ENCODE measurements at places on chromosomes 12 and 14.

- DNase-seq = no peak
Measured at GRCh38 chr12:27498149-27498548, 25.9 kb upstream of the PPFIBP1 start.

- DNase-seq = no peak
Measured at GRCh38 chr12:131235871-131236271, 282.2 kb downstream of the ADGRD1 start.

- no peak for DNase-seq
Measured at GRCh38 chr12:64810831-64811230, 13.6 kb upstream of the TBC1D30 start.

- DNase-seq = no peak
Measured at GRCh38 chr12:49014547-49014946, 4.0 kb downstream of the PRKAG1 start.

DNA sequence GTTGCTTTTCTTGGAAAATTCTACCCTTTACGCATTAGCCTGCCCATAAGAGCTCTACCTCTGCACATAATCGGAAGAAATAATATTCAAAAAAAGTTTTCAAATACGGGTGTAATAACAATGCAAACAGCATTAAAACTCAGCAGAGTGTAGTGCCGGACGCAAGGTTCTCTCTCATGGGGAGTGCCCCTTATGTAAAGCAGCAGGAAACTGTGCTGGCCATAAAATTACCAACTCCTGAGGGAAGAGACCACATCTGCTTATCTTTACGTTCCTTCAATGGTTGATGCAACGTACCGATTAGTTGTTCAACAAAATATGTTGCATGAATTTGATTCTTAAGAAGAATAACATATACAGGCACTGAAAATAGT, 118.7 kb upstream of the TMCC3 start:
- no peak for DNase-seq

DNA sequence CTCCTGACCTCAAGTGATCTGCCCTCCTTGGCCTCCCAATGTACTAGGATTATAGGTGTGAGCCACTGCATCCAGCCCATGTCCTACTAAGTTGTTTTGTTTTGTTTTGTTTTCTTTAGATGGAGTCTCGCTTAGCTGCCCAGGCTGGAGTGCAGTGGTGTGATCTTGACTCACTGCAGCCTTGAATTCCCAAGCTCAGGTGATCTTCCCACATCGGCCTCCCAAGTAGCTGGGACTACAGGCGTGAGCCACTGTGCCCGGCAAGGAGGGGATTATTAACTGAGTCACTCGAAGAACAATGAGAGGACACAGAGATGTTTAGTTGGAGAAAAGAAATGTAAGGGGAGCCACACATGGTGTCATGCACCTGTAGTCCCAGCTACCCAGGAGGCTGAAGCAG, 18.0 kb upstream of the ERBB3 start:
- DNase-seq = no peak

DNA sequence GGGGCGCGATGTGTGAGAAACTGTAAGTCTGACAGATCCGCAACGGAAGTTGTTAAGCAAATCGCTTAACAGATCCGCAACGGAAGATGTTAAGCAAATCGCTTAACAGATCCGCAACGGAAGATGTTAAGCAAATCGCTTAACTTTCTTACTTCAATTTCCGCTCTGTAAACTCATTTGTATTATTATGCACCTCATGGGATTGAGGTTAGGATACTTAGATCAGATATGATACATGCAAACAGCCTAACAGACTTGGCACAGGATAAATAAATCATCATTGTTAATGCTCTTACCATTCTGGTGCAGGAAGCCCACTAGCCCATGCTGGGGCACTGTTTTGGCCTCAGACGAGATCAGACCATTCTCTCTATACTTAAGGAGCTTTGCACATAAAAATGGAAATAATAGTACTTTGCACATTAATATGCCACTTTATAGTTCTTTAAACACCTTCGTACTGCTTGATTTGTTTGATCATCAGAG, 399 bp downstream of the NCAPD2 start:
- peak; percentile 12 for DNase-seq

- no peak for DNase-seq
Measured at GRCh38 chr12:82893896-82894295, 207.2 kb downstream of the TMTC2 start.

DNA sequence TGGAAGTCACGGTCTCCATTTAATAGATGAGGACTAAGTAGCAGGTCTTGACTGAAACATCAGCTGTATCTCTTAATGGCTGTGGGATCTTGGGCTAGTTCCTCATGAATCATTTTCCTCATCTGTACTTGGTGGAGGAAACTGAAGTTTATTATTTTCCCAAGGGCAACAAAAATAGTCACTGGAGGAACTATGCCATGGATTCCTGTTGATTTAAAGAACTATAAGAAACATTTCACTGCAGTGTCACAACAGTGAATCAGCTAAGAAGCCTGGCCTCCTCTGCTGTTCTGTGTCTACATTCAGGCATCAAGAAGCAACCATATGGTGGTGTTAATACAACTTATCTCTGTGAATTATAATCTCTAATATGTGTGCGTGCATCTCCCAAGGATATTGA, 200.5 kb downstream of the STXBP6 start:
- no peak for DNase-seq

- DNase-seq = no peak
Measured at GRCh38 chr12:83318386-83319098, 631.8 kb downstream of the TMTC2 start.

All from stimulated activated naive CD8-positive, alpha-beta T cell treated with anti-CD3 and anti-CD28 coated beads, Interleukin-15, Interleukin-2, amounts not matched to agents 100 U/mL and 50 U/mL, for 24 hours (primary cell).